ENCODE measurements at places on chromosomes 2 and 18. TPM values are rescaled to one million over a fixed set of nuclear protein-coding genes. Genes with fewer than 3 reads are reported as not detected.

The ANKRD53 gene
- not detected for total RNA-seq

The FRZB gene
- not detected for total RNA-seq

The LYPD6B gene
- not detected for total RNA-seq

The NTSR2 gene
- not detected for total RNA-seq

The KIF1A gene
- total RNA-seq, result 0.17 TPM

The C1QL2 gene
- total RNA-seq, result not detected

The REG3G gene
- total RNA-seq, result not detected

The HDAC4 gene
- total RNA-seq, result 82.1 TPM

The NBEAL1 gene
- 12.7 TPM for total RNA-seq

The PLCD4 gene
- total RNA-seq, result 0.64 TPM

The LYG1 gene
- 2.8 TPM for total RNA-seq

The HJURP gene
- 50.8 TPM for total RNA-seq

The B3GNT7 gene
- total RNA-seq, result not detected

The GYPC gene
- 113 TPM for total RNA-seq

The CRYGC gene
- not detected for total RNA-seq

The FSHR gene
- not detected for total RNA-seq

The FOXD4L1 gene
- 0.10 TPM for total RNA-seq

The RAB1A gene
- total RNA-seq, result 69.0 TPM

The CREB1 gene
- total RNA-seq, result 109 TPM

The SP140L gene
- 114 TPM for total RNA-seq

The RAB6C gene
- not detected for total RNA-seq

The MC5R gene
- 0.15 TPM for total RNA-seq

The BMP10 gene
- 0.27 TPM for total RNA-seq

The PRKRA gene
- 37.5 TPM for total RNA-seq
